Upper lobe of left lung (tissue), 6 donors: ENCODE measurements at places on chromosomes 7 and 10. TPM values are rescaled to one million over a fixed set of nuclear protein-coding genes. Genes with fewer than 3 reads are reported as not detected.

- H3K36me3 ChIP-seq = no peaks in the 10 kb centered on the region
- peaks cover 5% of the 10 kb centered on the region for H3K4me1 ChIP-seq
- H3K27ac ChIP-seq = peak overlapping the region; percentile 41
- DNase-seq = no peak
- no peaks in the 10 kb centered on the region for H3K27me3 ChIP-seq
These were observed 207.3 kb downstream of the KIAA1217 start for GRCh38 chr10:24416248-24416647.

DNA sequence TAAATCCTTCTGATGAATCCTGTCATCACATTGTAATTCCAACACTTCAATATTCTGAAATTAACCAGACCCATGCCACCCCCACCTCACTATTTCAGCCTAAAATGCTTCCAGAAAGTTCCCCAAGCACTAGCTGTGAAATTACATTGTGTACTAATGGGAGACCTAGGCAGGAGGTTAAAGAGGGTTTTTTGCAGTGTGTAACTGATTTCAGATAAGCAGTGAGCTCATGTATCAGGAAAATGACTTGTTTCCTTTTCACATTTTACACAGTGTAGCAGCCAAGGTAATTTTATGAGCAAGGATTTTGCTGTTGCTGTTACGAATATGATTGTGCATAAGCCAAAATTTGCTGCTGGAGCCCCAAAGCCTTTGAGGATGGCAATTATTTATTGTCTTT is 129.0 kb downstream of the INHBA start:
- H3K27ac ChIP-seq = no peak overlapping the region
- H3K4me3 ChIP-seq = no peak overlapping the region
- H3K36me3 ChIP-seq = no peaks in the 10 kb centered on the region
- no peak for DNase-seq
- H3K27me3 ChIP-seq = no peaks in the 10 kb centered on the region

The SGCE gene
- 62.8 TPM for total RNA-seq

DNA sequence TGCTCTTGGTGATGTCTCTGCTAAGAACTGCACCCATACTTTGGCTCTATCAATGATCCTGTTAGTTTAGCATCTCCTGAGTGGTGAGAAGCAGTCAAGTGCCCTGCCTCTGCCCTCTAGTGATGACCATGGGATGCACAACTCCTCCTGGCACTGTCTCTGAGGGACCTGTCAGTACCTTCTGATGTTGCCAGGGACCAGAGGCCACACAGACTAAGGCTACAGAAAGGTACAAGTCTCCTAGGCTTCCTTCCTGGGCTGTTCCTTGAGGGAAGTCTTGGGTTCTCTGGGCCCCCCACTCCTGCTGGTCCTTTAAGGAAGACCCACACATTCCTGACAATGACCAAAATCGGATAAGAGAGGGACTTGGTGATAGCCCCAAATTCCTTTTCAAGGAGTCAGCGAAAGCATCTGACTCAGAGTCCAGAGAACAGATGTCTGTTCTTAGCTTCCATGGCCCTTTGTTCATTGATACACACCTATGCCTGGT is 15.3 kb downstream of the NKX2-3 start:
- H3K27ac ChIP-seq = no peak overlapping the region
- DNase-seq = no peak
- H3K4me3 ChIP-seq = no peak overlapping the region
- no peaks in the 10 kb centered on the region for H3K36me3 ChIP-seq

DNA sequence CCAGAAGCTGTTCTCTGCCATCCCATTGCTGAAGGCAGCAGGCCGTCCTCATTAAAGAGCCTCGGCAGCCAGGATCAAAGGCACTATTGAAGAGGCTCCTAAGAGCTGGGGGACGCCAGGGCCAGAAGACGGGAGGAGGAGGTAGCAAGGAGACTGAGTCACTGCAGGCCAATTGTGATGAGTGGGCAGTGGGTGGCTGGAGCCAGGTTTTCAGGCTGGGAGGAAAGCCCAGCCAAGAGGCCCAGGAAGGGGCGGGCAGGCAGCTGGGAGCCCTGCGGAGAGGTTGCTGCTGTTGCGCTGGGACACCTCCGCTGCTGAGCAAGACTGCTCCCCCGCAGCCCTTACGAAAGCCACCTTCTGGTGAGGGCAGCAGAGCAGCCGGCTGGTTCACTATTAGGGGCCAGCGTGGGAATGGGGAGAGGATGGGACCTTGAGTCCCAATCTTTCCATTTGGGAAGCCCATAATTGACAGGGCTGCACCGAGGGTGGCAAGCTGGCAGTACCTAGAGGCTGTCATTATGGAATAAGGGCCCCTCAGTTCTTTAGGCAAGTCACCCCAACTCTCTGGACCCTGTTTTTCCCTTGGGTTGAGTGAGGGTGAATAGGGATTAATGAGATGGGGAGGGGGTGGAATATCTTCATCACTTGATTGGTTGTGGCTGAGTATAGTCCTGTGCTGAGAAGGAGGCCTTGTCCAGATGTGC is 48.4 kb downstream of the UNC5B start:
- no peaks in the 10 kb centered on the region for H3K36me3 ChIP-seq
- peak overlapping the region; percentile 53 for H3K27ac ChIP-seq
- peak; percentile 54 for DNase-seq
- no peaks in the 10 kb centered on the region for H3K27me3 ChIP-seq
- no peak overlapping the region for H3K4me3 ChIP-seq
- peaks cover 30% of the 10 kb centered on the region for H3K4me1 ChIP-seq

GRCh38 chr10:86071145-86071544 is 295.4 kb downstream of the GRID1 start:
- H3K36me3 ChIP-seq = no peaks in the 10 kb centered on the region
- DNase-seq = no peak
- H3K27me3 ChIP-seq = no peaks in the 10 kb centered on the region
- H3K4me3 ChIP-seq = no peak overlapping the region
- no peaks in the 10 kb centered on the region for H3K4me1 ChIP-seq
- no peak overlapping the region for H3K27ac ChIP-seq
